ENCODE measurements at places on chromosomes 5 and 9.

- DNase-seq = no peak
Measured at GRCh38 chr5:95725071-95725820, 5.9 kb upstream of the RHOBTB3 start.

DNA sequence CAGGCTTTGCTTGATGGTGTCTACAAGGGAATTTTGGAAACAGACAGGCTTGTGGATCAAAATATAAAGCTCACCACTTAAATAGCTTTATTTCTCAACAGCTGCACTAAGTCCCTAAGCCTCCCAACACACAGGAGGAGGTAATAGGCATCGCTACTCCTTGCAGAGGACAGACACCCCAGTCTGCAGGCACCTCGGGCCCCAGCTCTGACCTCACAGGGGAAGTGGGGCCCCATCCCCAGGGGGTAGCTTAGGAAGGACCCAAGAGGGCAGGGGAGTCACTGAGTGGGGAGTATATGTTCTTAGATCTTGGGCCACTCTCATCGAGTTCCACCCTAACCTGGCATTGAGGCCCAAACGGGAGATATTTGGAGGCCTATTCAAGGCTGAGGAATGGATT, 66.7 kb upstream of the XPA start:
- DNase-seq = no peak

GRCh38 chr5:1660511-1660910, 136.8 kb upstream of the LPCAT1 start:
- no peak for DNase-seq

DNA sequence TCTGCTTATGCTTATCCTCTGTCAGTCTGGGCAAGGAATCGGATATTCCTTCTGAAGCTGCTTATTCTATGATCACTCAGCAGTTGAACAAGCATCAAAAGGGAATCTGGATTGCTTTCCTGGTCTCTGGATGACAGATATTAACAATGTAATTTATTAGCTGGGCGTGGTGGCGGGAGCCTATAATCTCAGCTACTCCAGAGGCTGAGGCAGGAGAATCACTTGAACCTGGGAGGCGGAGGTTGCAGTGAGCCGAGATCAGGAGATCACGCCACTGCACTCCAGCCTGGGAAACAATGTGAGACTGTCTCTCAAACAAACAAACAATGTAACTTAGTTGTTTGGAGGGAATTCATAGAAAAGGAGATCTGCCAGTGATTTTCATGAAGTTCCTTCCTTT, 45.4 kb downstream of the DMRT1 start:
- no peak for DNase-seq

- no peak for DNase-seq
Measured at GRCh38 chr9:97853056-97853843, at the start of gene FOXE1. Gene FOXE1, plus strand, starts transcription at chr9:97853226. Its CDS starts 689 bp downstream, at chr9:97853915.

DNA sequence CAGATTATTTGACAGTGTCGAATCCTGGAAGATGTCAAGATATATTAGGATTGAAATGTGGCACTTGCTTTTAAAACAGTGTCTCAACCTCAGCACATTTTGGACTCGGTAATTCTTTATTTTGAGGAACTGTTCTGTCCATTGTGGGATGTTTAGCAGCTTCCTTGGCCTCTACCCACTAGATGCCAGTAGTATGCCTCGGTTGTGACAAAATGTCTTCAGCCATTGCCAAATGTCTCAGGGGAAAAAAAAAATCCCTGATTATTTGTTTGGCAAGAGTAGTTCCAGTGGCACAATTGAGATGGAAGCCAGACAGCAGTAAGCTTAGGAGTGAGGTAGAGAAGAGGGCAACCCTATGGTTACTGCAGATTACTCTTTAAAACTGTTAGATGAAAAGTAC, 694.5 kb upstream of the RIOK2 start:
- no peak for DNase-seq

DNA sequence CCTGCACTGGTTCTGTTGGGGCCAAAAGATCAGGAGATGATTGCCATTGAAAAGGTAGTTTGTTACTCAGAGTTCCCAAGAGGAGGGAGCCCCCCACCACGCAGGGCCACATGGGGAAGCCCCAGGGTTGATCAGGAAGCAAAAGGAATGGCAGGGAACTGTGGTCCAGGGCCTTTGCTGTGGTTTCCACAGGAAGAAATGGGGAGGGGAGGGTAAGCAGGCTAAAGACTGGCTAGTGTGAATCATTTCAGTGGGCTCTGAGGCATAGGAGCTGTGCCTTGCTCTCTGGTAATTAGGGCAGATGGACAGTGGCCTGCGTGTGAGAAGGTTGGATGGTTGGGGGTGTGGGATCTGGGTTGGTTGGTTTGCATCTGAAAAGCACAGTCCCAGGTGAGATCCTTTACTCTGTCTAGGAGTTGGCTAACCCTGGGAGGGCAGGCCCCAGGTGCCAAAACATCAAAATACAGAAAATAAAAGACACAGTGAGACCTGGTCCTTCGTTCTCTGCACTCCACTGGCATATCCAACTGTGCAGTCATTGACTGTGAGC, 66.1 kb downstream of the PTPDC1 start:
- no peak for DNase-seq

GRCh38 chr5:112532654-112533360, 113.7 kb upstream of the EPB41L4A start:
- no peak for DNase-seq

- no peak for DNase-seq
Measured at GRCh38 chr9:88418715-88419540, 30.7 kb downstream of the SPIN1 start.

- no peak for DNase-seq
Measured at GRCh38 chr9:72313507-72313906, 51.5 kb downstream of the ZFAND5 start.

DNA sequence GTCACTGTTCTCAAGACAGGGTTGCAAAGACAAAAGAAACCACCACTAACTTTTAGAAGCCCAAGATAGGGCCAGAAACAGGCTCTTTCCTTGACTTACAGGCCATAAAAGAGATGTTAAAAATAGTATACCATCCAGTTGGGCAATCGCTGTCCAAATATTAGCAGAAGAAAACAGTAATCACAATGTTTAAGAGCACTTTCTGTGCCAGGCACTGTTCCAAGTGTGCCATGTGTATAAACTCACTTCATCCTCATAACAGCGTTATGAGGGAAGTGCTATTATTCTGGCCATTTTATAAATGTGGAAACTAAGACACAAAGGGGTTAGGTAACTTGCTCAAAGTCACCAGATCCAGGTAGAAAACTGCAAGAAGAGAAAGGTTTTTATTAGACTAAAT, 111.7 kb downstream of the KCNN2 start:
- DNase-seq = no peak

GRCh38 chr9:109199676-109200075, 32.6 kb upstream of the FRRS1L start:
- no peak for DNase-seq

DNA sequence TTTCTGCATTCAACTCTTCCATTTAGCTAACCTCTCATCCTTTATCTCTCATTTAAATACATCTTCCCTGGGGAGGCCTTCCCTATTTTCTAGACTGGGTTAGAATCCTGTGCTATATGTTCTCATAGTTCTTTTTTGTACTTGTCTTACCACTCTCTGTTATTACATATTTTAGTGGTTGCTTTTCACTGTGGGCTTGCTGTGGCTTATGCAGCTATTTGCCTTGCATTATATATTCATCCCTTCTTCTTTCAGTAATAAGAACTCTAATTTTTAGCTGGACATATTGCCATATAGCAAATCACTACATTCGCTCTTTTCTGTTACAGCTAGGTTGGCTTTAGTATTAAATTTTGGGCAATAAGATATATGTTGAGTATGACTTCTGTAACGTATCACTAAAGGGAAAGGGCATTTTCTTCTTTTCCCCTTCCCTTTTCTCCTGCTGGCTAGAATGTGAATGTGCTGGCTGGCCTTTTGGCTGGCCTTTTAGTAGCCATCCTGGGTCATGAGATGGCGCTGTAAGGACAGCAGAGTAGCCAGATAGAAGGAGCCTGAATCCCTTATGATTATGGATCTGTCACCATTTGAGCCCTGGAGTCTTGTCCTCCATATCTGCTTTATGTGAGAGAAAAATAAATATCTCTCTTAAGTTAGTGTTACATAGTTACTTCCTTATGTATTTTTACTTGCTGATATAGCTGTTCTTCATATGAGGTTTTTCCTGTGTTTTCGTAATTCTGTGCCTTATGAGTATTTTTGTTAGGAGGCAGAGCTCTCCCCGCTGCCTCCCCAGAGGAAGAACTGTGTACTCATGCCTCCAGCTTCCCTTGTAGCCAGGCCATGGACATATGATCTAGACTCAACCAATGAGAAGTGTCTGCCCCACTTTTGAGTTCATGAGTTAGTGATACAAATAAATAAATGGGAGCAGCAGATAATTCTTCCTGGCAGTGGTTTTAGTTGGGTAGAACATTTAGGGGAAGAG, 65.8 kb downstream of the NDUFAF2 start:
- DNase-seq = no peak

GRCh38 chr5:178454303-178454702, 135.9 kb downstream of the COL23A1 start:
- DNase-seq = no peak

DNA sequence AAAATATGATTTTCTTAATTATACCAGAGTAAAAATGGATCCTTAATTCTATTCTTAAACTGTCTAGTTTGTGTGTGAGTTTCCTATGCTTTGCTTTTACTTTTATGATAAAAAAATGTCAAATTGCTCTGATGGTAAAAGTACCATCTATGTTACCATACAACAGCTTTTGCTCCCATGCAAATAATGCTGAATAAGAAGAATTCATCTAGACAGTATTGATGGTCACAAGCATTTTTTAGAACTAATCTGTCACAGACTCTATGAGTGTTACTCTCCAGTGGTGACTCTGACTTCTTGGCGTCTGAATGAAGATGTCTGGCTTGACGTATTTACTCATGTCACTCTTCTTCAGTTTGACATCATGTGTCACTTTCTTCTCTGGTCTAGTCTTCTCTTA, 608.1 kb upstream of the RORB start:
- no peak for DNase-seq

GRCh38 chr9:69805962-69806515, 14.6 kb upstream of the CFAP95 start:
- no peak for DNase-seq

GRCh38 chr5:37002176-37002751, 125.7 kb downstream of the NIPBL start:
- DNase-seq = no peak

DNA sequence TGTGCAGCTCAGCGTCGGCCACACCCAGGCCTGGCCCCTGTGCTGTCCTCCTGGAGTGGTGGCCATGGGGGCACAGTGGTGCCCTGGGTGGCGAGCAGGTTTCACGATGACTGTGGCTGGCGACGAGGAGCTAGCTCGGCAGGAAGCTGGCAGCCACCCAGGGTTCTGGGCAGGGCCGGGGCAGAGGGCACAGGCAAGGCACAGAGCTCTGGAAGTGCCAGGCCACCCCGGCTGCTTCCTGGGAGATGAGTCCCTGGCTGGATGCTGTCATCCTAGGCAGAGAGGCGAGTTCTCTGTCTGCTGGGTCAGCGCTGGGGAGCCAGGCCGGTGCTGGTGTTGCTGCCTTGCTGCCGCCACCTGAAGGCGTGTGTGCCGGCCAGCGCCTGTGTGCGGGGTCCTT, 51.7 kb downstream of the RXRA start:
- peak; percentile 54 for DNase-seq

DNA sequence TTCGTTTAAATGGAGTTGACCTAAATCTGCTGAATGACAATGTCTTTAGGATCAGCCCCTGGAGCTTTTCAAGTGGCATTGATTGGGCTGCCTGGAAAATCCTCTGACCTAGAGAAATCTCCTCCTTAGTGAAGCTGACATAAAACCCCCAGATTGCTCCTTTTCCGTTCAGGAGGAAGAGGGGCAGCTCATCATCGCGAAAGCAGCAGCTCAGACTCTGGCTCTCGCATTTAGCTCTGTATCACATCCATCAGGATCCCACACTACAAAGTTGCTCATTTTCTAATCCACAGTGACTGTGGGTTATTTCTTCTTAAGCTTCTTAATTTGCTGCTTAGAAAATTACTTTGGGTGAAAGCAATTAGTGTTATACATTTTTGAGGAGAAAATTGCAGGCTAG, 373.7 kb downstream of the ENC1 start:
- no peak for DNase-seq

DNA sequence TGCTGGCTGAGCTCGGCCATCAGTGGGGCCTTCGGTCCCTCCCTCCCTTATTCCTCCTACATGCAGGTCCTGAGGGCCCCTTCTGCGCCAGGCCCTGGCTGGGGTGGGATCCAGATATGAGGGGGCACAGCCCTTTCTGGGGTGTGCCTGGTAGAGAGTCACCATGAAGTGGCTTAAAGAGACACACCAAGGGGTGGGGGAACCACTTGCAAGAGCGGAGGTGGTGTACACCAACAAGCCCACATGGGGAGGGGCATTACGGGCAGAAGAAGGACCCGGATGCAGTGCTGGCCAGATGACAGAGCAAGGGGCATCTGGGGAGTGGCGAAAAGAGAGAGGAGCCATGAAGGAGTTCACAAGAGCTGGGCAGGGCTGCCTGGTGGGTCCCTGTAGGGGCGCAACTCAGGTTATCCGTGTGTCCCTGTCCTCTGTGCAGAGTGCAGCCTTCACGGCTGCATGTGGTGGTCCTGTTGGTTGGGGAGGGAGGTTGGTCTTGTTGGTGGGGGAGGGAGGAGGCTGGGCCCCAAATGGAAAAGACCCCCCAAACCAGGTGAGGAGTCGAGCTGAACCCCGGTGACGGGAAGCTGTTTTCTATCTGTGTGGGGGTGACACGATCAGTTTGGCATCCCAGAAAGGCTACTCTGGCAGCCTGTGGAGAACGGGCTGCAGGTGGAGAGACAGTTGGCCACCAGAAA, 158.1 kb downstream of the DAB2IP start:
- DNase-seq = no peak

DNA sequence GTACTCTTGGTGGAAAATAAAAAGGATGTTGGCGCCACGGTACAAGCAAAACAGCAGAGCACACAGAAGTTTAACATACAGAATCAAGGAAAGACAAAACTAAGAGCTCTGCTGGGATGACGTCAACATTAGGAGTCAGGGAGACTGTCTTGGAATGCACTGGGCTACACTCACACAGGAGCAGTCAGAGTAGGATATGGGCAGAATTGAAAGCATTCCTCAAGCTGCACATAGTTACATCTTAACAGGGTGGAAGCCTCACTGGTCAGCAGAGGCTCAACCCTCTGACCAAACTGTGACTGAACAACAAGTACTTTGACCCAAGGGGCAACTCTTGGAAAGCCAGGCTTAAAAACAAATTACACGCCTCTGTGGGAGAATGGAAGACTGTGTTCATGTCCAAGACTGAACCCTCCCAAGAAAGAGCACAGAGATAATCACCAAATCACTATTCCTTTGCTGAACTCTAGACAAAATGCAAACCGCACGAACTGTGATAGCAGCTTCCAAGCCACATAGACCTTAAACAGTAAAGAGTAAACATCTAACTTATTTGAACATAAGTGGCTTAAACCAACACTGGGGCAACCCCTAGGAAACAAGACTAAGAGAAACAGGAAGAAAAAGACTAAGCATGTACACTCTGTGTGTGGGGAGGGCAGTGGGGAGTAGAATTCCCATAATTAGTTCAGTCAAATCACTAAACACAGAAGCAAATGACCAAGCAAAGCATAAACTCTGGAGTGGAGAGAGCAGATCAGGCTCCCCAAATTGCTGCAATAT, 772.7 kb downstream of the PRELID2 start:
- DNase-seq = no peak
